ENCODE measurements at places on chromosomes 4 and X. TPM values are rescaled to one million over a fixed set of nuclear protein-coding genes. Genes with fewer than 3 reads are reported as not detected.

The XPNPEP2 gene
- polyA plus RNA-seq = 87.7 TPM

DNA sequence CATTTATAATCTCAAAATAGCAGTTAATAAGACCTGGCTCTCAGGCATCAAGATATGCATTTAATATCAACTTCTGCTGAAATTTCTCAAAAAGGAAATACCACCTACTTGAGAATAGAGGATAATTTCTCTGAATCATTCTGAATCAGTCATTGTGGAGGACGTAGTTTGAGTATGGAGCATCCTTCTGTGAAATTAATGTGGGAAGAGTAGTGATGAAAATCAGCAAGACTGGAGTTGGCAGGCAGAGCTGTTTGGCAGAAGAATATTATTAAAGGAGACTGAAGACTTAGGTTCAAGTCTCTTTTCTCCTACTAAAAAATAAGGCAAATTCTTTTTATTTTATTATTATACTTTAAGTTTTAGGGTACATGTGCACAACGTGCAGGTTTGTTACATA is 325.6 kb upstream of the ATOH1 start:
- no peak for DNase-seq

DNA sequence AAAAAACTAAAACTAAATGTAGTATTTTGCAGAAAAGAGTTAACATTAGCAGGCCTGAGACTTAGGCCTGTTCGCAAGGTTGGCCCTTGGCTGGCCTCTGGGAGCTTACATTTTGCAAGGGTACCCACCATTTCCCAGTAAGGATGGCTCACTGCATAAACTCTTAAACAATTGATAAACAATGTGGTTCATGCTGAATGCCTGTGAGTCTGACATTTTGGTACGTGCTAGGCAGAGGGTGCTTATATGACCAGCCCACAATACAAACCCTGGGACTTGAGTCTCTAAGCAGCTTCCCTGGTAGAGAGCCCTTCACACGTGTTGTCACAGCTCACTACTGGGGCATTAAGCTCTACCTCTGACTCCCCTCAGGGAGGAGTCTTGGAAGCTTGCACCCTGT is 7.4 kb downstream of the PRPS2 start:
- DNase-seq = no peak

DNA sequence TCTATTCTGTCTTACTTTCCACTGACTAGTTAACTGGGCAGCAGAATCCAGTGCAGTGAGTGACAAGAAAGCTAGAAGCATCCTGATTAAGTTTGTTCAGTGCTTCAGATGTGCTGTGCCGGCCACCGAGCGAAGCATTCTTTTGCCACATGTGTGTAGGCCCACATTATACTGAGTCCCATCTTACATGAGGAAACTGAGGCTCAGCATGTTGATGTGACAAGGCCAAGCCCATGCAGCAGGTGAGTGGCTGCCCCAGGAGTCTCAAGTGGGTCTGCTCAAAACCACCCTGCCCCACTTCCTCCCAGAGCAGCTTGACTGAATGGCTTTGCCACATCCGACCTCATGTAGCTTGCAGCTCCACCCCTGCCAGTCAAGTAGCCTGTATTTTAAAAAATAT is 50.5 kb downstream of the RHOH start:
- no peak for DNase-seq

The FAM156B gene
- 19.7 TPM for polyA plus RNA-seq

The USP17L25 gene
- not detected for polyA plus RNA-seq

DNA sequence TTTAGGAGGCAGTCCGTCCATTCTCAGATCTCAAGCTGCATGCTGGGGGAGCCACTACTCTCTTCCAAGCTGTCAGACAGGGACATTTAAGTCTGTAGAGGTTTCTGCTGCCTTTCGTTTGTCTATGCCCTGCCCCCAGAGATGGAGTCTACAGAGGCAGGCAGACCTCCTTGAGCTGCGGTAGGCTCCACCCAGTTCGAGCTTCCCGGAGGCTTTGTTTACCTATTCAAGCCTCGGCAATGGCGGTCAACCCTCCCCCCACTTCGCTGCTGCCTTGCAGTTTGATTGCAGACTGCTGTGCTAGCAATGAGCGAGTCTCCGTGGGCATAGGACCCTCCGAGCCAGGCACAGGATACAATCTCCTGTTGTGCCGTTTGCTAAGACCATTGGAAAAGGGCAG is 10.7 kb upstream of the ADH5 start:
- DNase-seq = no peak

DNA sequence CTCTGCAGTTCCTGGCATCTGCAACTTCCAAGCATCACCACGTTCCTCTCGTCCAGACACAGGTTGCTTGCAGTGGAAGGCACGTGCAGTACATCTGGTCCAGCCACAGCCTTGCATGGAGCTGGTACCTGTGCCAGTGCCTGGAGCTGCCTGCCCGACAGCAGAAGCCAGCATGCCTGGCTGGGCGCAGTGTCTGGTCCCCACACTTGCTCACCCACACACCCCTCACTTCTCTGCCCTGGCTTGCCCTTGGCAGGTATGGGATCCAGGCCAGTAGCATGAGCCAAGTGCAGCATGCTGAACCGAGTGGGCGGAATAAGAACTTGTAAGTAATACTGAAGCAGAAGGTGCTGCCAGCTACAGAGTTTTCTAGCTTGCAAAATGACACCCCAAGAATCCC is 39.9 kb downstream of the SH3BGRL start:
- DNase-seq = no peak

- no peak for DNase-seq
Measured at GRCh38 chr4:113449410-113449974, 312.0 kb downstream of the CAMK2D start.

DNA sequence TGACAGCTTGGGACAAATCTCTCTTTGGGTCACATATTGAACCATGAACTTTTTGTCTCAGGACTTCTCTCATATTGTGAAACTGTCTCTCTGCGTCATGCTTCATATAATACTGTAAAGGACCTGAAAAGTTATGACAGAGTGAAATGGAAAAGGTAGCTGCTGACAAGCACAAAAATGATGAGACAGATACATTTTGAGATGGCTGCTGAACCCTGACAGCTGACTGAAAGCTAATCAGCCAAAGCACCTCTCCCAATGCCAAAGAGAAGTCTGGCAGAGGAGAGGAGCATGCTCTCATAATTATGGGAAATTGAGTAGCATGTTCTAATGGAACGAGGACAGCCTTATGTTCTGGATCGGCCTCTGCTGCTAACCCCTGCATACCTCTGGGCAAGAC is 873.4 kb upstream of the ADGRL3 start:
- DNase-seq = no peak

- no peak for DNase-seq
Measured at GRCh38 chr4:140098455-140099160, 55.4 kb downstream of the MAML3 start.
